Vagina (tissue), 2 donors: ENCODE measurements at places on chromosomes 6 and 20.

DNA sequence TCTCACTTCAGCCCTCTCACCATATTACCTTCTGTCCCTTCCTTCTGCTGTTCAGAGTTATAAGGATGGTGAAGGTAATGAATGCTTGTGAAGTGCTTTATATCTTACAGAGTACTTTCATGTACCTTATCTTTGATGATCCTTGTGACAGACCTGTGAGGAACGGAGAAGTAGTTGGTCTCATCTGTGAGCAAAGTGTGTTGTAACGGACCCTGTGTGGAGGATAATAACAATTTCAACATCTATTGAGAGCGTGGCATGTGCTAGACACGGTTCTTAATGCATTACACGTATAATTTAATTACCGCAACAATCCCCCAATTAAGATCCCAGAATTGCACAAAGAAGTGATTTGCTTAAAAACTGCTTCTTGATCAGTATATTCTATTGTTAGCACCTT, 124.6 kb downstream of the ANKS1A start:
- no peak for DNase-seq

DNA sequence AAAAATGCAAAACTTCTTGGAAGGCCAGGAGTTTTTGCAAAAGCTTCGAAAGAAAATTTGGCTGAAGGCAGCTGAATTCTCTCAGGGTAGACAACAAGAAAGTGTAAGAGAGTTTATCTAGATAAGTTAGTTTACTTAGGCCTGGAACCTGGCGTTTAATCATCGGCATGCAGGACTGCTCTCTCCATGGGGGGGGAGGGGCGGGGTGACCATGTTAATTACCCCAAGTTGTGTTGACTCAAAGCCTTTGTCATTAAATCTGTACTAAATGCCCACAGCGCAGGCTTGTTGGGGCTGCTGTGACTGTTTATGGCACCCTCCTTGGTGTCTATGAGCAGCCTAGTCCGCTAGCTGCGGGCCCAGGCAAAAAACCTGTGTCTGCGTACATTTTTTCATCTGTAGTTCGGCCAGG, 20.1 kb upstream of the ZNF451 start:
- no peak for DNase-seq

GRCh38 chr6:98467902-98468301, 366.5 kb upstream of the POU3F2 start:
- DNase-seq: no peak

GRCh38 chr20:50323209-50323608, 132.6 kb downstream of the CEBPB start:
- DNase-seq: no peak

- no peak for DNase-seq
Observed at GRCh38 chr20:36206068-36206467, 30.2 kb upstream of the AAR2 start.

DNA sequence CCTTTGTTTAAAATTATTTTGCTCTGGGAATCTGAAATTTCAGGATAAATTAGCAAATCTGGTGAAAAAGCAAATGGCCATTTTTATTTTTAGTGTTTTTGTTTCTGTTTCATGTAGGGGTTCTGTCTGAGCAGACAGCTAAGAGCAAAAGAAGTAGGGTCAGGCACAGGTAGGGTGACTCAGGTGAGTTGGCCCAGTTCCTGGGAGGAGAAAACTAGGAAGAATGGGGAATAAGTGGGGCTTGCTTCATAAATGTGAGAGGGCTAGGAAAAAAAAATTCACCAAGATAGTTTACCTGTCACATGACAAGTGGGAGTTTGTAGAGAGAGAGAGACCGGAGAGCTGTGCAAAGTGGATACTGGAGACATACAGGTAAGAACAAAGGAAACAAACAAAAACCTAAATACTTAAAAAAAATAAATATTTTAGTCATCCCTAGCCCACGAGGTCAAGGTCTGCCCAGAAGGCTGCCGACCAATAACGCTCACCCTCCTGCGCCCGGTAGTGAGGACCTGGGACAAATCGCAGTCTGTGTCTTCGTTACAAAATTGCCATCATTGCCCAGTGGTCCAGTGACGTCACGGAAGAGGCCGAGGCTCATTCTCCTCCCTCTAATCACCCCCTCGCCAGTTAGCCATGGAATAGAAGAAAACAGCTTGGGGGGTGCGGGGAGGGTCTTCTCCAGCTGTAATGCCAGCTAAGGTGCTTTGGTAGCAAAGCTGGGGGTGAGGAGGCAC, 2.3 kb downstream of the THBD start:
- no peak for DNase-seq

- no peak for DNase-seq
Observed at GRCh38 chr6:84516154-84516553, 248.2 kb downstream of the TBX18 start.

GRCh38 chr6:157216570-157216969, 106.7 kb downstream of the TMEM242 start:
- no peak for DNase-seq

DNA sequence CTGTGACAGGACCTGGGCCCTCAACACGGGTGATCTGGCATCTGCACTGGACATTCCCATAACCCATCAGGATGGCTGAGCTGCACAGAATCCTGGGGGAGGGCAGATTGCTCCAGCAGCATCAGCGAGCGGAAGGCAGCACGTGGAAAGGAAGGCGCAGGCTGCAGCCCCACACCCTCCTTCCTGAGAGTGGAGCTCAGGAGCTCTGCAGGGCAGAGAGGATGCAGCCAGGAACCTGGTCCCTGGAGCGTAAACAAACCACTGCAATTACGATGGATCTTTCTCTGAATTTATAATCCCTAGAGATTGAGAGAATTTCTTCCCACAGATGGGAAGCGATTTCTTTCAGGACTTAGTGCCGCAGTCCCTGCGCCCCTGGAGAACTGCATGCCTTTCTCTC, 39.7 kb upstream of the EMILIN3 start:
- DNase-seq: no peak

- DNase-seq: no peak
Observed at GRCh38 chr6:21201187-21201586, 392.4 kb upstream of the SOX4 start.

DNA sequence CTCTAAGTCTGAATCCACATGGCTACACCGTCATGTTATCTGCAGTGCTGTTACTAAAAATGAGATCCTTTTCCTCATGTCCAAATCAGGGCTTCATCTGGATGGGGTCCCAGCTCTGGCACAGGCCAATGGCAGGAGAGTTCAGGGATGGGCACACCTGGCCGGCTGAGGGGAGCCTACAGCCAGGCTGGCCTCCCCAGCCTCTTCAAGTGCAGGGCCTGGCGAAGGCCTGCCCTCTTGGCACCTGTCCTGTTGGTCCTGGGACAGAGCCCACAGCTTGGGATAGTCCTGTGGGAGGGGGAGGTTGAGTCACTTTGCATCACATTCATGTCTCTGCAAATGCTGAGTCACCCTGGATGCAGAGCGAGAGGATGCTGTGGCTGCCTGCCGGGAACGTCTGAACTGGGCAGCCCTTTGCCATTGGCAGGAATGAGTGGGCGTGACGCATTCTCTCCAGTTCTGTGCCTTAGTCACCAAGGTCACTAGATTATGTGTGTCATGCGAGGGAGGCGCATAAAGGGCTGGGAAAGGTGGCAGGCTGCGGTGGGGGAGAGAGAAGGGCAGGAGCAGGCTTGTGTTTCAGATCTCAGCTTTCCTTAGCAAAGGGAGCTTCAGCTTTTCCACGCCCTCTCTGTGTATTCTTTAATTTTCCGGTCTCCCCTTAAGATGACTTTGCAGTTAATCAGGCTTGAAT, 223.2 kb upstream of the ECI2 start:
- DNase-seq: peak; percentile 98

GRCh38 chr6:159646733-159647132, 46.3 kb downstream of the SOD2 start:
- no peak for DNase-seq

DNA sequence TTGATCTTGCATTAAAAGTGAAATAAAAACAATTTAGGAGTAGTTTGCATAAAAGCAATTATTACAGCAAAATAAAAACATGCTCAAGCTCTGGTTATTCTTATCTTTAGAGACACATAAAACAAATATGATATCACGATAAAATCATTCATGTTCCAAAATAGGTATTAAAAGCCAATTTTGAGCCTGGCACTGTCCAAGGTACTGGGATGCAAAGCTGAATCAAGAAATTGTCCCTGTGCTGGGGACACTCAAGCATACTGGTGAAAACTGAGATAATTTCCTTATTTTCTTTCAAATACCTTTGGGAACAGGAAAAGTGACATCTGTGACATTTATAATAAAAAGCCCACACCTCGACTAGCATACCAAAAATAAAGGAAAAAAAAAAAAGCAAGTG, 931 bp upstream of the MTCL3 start:
- DNase-seq: no peak

GRCh38 chr20:3165473-3166337, 6.0 kb upstream of the FASTKD5 start:
- DNase-seq: no peak

- DNase-seq: no peak
Observed at GRCh38 chr6:89818977-89819335, 638 bp downstream of the MDN1 start.

- DNase-seq: no peak
Observed at GRCh38 chr6:1313384-1313766, 1.5 kb downstream of the FOXQ1 start.

DNA sequence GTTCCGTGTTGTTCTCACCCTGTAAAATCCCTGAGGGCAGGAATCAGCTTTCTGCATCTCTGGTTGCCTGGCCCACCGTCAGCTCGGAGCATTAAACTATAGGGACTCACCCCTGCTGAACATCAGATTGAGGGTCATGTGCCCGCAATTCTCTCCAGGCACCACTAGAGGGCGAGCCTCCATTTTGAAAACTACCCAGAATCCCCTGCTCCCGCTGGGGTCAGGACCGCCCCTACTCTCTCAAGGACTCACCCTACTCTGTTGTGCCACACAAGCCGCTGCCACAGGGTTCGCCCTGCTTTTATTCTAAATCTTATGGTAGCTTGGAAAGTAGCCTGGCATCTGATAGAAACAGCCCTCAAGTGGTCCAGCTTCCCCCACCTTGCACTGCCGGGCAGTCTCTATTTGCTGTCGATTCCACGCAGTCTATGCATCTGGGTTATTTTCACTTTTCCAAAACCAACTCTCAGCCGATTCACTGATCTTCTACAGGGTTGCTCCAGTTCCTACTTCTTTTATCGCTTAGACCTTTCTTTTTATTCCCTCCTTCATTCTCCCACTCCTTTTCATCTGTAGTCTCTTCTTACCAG, 244.1 kb upstream of the QKI start:
- DNase-seq: no peak

DNA sequence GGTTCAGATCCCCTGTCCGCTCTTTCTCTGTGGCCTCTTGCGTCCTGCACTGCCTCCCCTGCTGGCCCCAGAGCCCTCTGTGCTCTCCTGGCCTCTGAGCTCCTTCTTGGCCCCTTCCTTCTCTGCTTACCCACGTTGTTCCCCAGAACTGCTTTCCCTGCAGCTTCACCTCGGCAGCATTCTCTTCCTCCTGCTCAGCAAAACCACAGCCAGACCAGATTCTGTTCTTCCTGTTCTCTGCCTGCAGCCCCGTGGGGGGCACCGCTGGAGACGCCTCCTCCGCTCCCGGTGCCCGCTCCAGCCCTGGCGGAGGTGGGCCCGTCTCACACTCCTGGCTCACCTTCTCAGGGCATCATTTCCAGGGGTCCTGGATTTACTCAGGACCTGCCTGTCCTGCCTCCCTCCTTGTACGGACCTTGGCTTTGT, 59.7 kb downstream of the TCP11 start:
- DNase-seq: no peak

DNA sequence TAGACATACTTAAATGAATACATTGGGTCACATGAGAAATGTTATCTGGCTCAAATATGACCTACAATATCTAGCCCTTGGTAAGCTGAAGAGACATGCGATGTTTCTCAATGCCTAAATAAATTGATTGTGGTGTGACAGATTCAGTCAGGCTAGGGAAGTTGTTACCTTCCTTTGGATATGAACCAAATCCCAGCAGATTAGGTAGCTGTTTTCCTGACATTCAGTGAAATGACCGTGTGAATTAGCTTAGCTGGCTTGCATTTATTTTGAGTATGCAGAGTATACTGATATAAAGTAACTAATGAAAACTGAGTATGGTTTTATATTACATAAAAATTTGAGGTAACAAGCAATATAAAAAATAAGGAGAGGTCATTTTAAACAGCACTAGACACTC, 288.2 kb downstream of the GJA1 start:
- DNase-seq: no peak
